ENCODE measurements at places on chromosomes 3 and 15.

DNA sequence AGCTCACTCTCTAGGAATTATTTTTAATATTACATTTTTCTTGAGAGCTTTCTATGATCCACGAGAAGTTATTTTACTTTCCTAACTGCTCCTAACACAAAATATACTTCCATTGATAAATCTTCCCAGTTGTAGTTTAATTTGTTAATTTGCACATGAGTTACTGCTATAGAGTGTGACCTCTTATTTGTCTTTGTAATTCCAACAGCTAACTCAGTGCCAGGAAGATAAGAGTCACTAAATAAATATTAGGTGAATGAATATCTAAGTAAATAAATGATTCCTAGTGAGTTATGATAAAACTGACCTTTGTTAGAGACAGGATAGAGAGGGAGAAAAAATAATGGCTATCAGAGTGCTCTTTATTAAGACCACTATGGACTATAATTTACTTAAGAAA, 319.9 kb downstream of the NAALADL2 start:
- DNase-seq = no peak

DNA sequence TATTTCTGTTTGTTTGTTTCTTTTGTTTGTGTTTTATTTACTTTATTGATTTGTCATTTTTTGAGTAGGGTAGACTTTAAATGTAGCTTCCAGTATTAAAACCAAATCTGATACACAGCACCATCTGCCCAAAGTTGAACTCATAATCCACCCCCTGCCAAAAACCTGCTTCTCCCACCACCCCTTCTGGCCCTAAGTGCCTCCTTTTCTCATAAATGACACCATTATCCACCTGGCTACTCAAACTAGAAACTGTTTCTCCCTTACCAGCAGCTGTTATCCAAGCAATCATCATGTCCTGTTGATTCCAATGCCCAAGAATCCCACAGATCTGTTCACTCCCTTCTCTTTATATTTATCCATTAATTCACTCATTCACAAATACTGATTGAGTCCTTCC, 21.8 kb upstream of the PTX3 start:
- DNase-seq = no peak

- DNase-seq = no peak
These were observed 391.2 kb upstream of the NECTIN3 start for GRCh38 chr3:110680450-110680849.

GRCh38 chr3:115628075-115628412, 4.7 kb downstream of the GAP43 start:
- DNase-seq = no peak

DNA sequence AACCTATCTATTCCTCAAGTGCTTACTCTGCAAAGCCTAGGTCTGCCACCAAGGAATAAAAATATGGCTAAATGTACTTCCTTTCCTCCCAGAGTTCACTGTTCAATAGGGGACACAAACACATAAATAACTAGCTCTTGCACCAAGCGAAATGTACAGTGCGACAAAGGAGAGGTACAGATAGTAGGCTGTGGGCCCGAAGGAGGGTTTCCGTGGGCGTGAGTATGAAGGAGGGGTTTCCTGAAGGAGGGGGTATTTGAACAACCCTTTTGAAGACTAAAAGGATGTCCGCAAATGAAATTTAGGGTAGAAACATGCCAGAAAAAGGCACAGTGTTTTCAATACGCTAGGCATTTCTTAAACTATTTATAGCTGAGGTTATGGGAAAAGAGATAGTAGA, 207.9 kb downstream of the LPP start:
- no peak for DNase-seq

GRCh38 chr3:123733805-123734526, 149.1 kb upstream of the HACD2 start:
- DNase-seq = no peak

DNA sequence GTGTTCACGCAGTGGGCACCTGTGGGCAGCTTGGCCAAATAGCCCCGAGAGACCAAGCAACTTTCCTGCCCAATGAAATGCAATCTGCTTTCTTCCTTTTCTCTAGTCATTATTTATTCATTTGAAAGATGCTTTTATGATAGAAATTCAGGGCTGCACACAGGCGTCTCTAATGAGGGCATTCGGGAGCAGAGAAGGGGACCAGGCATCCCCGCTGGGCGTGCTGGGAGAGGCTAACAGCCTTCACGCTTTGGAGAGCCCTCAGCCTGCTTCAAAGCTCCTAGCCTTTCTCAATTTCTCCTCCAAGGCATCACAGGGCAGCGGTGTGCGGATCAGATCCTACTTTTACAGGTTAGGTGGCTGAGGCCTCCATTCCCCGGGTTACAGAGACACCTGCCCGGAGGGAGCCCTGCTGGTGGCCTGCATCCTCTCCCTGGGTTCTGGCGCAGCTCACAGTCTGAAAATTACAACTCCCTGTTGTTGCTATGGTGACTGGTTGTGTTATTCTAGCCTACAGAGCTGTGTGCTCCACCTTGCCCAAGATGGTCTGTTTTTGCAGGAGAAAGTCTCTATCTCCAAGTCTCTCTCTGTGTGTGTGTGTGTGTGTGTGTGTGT, 21.8 kb upstream of the KLF13 start:
- peak; percentile 84 for DNase-seq

DNA sequence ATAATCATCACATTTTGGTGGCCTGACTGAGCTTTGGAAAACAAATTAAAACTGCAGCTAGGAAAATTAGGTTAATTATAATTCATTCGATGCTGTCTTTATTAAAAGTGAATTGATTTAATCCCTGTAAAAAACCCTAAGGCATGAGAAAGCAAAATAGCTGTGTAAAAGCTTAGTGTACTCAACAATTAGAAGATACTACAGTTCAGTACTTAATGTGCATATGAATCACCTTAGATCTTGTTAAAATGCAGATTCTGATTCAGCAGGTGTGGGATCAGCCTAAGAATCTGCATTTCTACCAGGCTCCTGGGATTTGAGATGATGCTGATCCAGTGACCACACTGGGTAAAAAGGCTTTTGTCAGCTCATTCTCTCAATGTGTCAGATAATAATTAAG, 559.9 kb upstream of the GOLIM4 start:
- no peak for DNase-seq

- no peak for DNase-seq
These were observed 276.7 kb upstream of the ARRDC4 start for GRCh38 chr15:97683831-97684230.

DNA sequence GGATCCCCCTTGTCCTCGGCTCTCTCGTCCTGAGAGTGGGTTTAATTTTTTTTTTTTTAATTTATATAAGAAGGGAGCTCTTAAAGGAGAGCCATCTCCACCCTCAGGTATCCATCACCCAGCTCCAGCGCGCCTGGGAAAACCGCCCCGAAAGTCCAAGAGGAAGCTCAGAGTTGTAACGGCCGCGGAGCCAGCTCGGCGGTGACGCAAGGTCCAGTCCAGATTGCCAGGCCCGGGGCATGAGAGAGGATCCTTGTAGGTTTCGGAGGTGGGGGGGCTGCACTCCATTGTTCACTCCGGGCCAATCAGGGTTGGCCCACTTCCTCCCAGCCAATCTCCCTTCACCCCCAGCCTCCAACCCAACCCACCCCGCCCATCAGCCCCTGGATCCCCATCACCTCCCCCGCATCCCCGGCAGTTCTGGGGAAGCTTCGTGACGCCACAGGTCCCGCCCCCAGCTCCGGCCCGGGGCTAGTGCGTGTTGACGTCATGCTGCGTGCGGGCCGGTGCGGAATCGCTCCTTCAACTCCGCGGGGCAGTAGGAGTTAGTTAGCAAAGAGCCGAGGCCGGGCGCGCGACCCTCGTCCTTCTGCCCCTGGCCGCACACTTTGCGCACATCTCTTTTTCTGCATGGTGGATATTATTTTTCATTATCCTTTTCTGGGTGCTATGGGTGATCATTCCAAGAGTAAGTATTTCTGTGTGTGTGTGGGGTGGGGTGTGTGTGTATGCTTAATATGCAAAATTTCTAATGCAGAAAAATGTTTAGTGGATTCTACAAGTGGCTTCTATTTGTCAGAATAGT, at the start of gene ISL2:
Gene ISL2 (plus strand): TSS at position 520 of the 805 bp plus-strand sequence. CDS start 111 bp downstream, at position 631.
- peak; percentile 85 for DNase-seq

DNA sequence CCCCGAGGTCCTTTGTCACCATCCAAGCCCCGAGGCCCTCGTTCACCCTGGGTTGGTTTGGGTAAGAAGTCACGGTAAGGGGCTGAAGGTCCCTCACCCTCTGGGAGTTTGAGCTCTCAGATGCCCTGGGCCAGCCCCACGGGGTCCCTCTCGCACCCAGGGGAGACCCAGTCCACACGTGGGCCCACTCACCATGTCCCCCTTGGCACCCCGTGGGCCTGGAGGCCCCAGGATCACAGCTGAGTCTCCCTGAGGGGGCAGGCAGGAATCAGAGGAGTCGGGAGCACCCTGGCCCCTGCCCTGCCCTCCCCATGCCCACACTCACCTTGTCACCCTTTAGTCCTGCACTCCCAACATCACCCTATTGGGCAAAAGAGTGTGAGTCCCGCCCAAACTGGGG, 5.8 kb upstream of the UCN2 start:
- DNase-seq = no peak

- DNase-seq = no peak
These were observed 67.2 kb downstream of the LSAMP start for GRCh38 chr3:116378077-116378476.

DNA sequence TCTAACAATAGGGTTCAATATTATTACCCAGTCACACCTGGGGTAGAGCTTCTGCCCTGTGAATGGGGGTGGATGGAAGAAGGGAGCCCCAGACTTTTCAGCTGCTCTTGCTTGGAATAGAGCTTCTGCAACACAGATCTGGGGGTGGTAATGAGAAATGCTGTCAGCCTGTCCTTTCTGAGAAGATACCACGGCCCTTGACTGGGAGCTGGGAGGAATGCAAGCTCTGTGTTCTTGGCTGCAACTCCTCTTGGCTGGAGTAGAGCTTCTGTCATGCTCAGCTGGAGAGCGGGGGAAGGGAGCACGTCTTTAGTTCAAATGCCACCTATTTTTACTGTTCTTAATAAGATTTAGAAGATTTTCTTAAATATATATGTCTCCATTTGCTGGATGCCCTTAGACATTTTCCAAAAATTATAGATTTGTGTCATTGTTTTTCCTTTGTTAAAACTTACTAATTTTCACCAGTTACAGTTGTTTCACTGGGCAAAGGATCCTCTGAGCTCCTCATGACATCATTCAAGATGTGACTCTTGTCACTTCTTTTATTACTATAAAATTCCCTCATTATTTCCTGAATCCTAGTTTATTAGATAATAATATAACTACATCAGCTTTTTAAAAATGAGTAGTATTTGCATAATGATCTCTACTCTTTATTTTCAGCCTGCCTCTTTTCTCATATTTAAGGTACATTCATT, 180.0 kb upstream of the TGFBR2 start:
- no peak for DNase-seq

DNA sequence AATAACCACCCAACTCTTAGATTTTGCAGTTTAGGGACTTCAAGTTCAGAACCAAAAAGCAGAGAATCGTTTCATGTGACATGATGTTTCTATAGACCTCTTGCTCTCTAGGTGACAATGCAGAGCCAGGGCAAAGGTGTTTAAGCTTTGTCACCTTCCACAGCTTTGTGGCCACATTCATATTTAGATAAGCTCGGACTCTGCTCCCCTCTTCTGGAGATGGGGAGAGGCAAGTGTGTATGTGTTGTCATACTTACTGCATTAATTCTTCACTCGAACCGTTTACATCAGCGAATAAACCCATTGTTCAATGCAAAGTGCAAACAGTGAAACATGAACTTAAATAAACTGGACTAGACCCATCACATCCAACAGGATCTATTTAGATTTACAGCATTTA, 33.2 kb downstream of the ST3GAL6 start:
- no peak for DNase-seq

DNA sequence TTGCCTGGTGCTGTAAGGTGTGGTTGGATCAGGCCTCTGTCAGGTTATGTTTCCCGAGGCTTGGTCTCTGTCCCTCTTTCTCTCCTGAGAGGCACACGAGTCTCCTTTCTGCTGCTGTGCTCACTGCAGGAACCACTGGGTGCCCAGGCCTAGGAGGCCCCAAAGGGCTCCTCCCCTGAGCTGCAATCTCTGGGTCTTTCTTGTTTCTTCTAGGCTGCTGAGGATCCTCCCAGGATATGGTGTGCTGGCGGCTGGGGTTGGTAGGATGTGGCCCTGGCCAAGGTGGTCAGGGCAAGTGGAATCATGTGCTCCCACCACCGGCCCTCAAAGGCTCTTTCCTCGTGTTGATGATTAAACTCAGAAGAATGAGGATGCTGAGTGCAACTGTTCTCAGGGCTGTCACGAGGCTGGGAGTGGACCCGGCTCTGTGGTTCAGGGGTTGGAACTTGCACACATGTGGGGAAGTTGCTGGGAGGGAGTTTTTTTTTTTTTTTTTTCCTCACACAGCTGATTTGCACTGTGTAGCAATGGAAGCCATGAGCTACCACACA, 43.6 kb upstream of the CTSH start:
- no peak for DNase-seq

DNA sequence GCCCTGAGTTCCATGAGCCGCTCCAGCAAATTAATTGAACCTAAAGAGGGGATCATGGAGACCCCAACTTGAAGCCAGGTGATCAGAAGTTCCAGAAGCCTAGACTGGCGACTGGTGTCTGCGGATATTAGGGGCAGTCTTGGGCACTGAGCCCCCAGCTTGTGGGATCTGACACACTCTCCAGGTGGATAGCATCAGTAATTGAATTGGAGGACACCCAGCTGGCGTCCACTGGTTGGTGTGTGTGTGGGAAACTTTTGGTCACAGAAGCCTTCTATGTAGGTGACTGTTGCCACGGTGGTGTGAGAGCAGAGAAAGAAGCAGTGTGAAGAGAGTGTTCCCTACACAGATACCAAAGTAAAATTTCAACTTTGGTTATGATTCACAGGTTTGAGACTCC, 106.0 kb upstream of the ADPGK start:
- no peak for DNase-seq

DNA sequence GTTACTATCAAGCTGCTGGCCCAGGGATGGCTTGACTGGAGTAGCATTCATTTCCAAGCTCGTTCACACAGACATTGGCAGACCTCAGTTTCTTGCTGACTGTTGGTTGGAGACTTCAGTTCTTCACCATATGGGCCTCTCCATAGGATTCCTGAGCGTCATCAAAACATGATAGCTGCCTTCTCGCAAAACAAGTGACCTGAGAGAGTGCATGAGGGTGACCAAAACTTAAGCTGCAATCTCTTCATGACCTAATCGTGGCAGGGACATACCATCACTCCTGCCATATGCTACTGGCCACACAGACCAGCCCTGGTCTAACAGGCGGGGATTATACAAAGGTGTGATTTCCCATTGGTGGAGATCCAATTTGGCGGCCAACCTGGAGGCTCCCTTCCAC, 46.0 kb upstream of the C3orf22 start:
- DNase-seq = no peak

GRCh38 chr15:91706322-91707032, 147.0 kb upstream of the SLCO3A1 start:
- DNase-seq = peak; percentile 6

DNA sequence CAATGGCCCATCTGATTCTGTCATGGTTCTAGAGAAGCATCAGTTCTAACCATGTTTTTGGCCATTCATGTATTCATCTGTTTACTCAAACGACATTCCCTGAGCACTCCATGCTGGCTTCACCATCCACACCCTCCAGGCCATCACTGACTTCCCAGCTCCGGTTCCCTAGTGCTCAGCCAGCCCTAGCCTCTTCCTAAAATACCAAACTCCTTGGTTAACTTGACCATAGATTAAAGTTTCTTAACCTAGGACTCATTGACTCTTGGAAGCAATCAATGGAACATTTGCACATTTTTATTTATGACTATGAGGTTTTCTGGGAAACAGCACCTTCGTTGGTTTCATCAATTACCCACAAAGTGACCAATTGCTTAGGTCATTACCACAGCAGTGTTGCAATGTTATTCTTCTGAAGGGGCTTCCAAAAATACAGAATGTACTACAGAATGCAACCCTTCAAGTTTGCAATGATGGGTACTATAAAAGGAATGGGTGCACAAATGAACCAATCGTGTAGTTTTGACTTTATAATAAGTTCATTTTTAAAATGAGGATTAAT, 27.2 kb upstream of the SLC25A36 start:
- DNase-seq = no peak
